ENCODE measurements at places on chromosomes 7 and 10.
A peak's percentile ranks its signal among the peaks of the same experiment; 100 is the strongest.

- no peak for DNase-seq
Measured at GRCh38 chr7:37119296-37119860, 329.3 kb downstream of the ELMO1 start.

DNA sequence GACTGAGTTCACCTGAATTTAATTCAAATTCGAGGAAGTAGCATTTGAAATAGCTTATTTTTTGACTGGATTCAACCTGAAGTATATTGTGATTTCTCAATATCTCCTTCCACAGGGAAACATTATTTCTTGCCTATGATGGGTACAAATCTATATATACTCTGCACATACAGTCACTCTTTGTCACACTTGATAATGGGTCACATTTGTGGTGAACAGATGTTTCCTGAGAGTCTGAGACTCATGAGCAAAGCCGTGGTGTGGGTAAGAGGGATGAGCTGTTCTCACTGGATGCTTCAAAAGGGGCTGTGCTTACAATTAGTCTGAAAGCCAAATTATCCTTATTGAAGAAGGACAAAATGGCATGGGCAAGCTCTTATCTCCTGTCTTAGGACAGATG lies 18.0 kb upstream of the TBXAS1 start:
- DNase-seq: no peak

DNA sequence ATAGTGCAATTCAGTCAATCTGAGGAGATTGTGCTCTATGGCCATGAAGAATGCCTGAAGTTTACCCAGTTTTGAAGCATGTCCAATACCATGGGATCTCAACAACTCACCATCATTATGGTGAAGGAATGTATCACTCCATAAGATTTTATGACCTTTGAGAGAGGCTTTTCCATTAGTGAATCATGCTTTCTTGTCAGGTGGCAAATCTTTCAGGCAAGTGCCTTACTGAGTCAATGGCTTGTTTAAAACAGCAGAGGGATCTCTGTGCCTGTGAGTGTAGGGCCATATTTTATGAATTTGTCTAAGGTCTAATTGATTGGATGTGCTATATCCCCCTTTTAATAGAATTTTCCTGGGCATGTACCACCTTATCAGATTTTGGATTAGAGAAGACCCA lies 131.5 kb downstream of the CCDC7 start:
- no peak for DNase-seq

DNA sequence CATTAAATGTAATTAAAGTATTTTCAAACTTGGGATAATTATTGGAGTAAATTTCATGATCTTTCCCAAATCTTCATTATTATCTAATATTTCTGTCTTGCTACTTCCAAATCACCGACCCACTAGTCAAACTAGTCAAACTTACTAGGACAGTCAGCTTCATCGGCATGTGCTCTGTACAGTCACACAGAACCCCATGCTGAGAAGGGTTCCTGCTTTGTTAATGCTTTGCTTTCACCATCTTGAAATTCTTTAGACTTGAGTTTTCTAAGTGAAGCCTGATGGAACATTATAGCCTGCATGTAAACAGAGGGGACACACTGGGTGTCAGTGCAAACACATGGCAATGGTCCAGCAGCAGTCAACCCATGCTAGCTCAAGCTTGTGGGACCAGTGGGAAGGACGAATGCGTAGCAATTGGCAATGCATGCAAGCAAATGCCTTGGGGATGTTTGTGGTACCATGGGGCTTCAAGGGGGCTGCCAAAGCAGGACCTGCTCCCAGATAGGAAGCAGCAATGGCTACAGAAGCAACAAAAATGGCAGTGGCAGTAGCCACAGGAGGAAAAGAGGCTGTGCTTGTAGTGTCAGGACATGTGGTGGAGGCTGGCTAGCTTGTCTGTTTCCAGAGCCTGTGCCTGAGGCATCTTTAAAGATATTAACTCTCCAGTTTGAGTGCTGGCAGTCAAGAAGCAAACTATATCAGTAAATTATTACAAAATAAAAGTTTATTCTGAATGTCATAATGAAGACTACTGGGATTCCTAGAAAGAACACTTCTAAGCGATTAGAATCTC lies 441.1 kb upstream of the SEMA3D start:
- no peak for DNase-seq

GRCh38 chr10:34408956-34409355 lies 406.1 kb downstream of the PARD3 start:
- no peak for DNase-seq

GRCh38 chr10:131943021-131943814 lies 38.5 kb downstream of the BNIP3 start:
- peak; percentile 21 for DNase-seq

GRCh38 chr7:139648391-139648861 lies 124.9 kb downstream of the CLEC2L start:
- no peak for DNase-seq

- DNase-seq: no peak
Measured at GRCh38 chr7:117138981-117139380, 183.9 kb downstream of the WNT2 start.

- DNase-seq: no peak
Measured at GRCh38 chr7:81956520-81956919, 186.7 kb upstream of the HGF start.

GRCh38 chr10:75646916-75647315 lies 215.5 kb downstream of the LRMDA start:
- DNase-seq: no peak

GRCh38 chr10:49295297-49295696 lies 3.7 kb upstream of the C10orf71 start:
- no peak for DNase-seq

- DNase-seq: no peak
Measured at GRCh38 chr10:87506956-87507355, 2.3 kb downstream of the MINPP1 start.

DNA sequence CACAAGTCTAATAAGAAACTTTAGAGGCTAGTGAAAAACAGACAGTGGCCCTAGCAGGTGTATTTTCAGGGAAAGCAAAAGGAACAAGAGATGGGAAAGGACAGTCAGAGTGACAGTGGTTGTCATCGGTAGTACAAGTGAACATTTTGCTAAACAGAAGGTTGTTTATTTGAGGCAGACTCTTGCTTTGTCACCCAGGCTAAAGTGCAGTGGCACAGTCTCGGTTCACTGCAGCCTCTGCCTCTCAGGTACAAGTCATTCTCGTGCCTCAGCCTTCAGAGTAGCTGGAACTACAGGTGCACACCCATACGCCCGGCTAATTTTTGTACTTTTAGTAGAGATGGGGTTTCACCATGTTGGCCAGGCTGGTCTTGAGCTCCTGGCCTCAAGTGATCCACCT lies 195.8 kb downstream of the RELN start:
- DNase-seq: no peak

DNA sequence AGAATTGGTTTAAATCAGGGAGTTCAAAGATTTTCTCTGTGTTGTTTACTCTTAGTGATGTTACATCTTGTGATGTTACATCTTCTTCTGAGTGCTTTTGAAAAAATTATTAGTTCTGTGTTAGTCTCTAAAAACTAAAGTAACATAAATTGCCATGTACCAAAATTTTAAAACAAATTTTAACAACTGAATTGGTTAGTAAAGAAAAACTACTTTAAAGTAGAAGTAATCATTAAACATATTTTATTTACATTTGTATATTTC lies 5.2 kb upstream of the IGF2BP3 start:
- no peak for DNase-seq

DNA sequence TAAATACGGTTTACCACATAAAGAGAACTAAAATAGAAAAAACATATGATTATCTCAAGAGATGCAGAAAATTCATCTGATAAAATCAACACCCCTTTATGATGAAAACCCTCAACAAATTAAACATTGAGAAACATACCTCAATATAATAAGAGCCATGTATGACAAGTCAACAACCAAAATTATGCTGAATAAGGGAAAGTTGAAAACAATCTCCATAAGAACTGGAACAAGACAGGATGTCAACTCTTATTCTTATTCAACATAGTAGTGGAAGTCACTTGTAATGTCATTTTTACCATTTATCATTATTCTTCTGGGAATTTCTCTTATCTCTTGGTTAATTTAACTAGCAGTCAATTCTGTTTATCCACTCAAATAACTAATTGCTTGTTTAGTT lies 79.0 kb downstream of the PCDH15 start:
- DNase-seq: no peak

GRCh38 chr7:80974396-80975358 lies 55.8 kb upstream of the SEMA3C start:
- DNase-seq: no peak

GRCh38 chr7:141356161-141356560 lies 195.0 kb upstream of the AGK start:
- no peak for DNase-seq

DNA sequence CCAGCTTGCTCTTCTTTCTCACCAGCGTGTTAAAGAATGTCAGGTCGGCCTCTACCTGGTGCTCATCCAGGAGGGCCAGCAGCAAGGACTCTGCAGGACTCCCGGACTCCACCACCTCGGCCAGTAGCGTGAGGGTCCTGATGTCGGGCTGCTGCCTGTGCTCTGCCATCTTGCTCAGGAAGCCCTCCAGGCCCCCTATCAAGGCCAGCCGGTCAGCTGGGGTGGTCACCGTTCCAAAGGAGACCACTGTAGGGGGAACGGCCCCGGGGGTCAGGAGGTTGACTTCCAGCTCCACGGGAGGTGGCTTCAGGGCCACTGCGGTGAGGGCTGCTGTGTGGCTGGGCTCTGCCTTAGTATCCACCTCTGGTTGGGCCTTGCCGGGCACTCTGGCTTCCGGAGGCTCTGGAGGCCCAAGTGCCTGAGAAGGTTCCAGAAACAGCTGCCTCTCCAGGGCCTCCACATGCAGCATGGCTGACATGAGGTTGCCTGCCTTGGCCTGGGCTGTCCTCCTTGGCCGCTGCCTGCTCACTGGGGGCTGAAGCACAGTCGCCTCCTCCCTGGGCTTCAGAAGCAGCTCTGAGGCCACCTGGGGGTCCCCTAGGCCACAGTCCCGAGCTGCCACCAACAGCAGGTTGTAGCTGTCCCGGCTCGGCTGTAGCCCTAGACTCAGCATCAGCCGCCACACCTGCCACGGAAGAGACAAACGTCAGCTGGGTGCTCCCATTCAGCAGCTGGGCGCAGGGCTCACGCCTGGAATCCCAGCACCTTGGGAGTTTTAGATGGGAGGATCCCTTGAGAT lies 13.5 kb downstream of the PTCD1 start:
- no peak for DNase-seq

- DNase-seq: peak; percentile 43
Measured at GRCh38 chr10:98309366-98310355, 41.7 kb upstream of the LOXL4 start.

- no peak for DNase-seq
Measured at GRCh38 chr10:13839430-13839990, 252.7 kb downstream of the PRPF18 start.

DNA sequence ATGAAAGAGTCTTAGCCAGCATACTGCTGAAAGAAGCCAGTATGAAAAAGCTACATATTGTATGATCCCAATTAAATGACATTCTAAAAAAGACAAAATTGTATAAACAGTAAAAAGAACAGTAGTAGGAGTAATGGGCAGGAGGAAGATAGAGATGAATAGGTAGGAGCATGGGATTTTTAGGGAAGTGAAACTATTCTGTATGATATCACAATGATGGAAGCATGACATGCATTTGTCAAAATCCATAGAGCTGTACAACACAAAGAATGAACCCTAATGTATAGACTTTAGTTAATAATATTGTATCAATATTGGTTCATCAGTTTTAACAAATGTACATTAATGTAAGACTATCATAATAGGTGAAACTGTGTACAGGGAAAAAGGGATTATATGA lies 147.9 kb downstream of the IMMP2L start:
- DNase-seq: no peak

GRCh38 chr10:77776487-77776886 lies 138.9 kb upstream of the KCNMA1 start:
- no peak for DNase-seq
